Hair follicle dermal papilla cell (primary cell): ENCODE measurements at places on chromosomes 3 and 15. TPM values are rescaled to one million over a fixed set of nuclear protein-coding genes. Genes with fewer than 3 reads are reported as not detected.

The CADPS gene
- total RNA-seq: 6.9 and 7.0 TPM in 2 replicates

The TTC14 gene
- total RNA-seq: 31.2 and 33.6 TPM in 2 replicates

The TIMP4 gene
- 3.5 and 5.7 TPM in 2 replicates for total RNA-seq

The HEG1 gene
- 95.2 and 160 TPM in 2 replicates for total RNA-seq

The SKOR1 gene
- total RNA-seq: 0.24 and 0.49 TPM in 2 replicates

The ROPN1 gene
- total RNA-seq: not detected in 2 replicates

The VPS39 gene
- total RNA-seq: 61.2 and 75.0 TPM in 2 replicates
